NCI-H2171 (cell line): ENCODE measurements at places on chromosomes 16 and 17.
A peak's percentile ranks its signal among the peaks of the same experiment; 100 is the strongest.

- no peak for DNase-seq
Measured at GRCh38 chr17:71432378-71433315, 688.2 kb upstream of the SOX9 start.

- DNase-seq: no peak
Measured at GRCh38 chr17:33324736-33325135, 31.6 kb upstream of the ASIC2 start.

DNA sequence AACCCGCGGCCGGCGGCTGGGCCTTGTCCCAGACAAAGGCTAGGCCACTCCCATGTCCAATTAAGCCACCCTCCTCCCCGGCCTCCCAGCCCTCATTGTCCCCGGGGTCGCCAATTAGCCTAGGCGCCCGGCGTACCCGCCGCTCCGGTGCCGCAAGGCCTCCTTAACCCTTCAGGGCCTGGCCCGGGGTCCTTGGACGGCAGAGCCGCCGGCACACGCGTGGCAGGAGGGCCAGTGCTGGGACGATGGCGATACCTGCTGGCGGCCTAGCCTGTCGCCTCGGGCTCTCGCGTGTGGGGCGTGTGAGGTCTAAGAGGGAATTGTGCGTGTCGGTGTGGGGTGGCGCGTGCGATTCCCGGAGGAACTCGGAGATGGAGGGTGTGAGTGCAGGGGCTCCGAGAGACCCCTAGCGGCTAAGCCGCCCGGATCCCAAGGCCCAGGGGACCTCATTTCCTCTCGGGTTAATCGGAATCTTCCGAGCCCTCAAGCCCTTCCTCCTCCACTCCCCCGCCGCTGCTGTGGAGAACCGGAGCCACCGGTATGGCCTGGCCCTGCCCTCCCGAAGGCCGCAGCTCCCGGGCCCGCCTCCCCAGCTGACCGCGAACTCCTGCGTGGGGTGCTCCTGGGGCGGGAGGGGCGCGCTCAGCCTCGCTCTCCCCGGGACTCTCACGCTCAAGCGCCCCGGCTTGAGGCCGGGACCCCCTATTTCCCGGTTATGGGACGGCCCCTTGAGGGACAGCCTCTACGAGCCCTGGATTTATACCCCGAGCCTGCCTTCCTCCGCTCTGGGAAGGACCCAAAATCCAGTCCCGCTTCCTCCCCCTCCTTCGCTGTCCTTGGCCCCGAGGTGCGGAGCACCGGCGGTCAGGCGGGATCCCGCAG is 11.9 kb downstream of the TBX2 start:
- no peak for DNase-seq

GRCh38 chr17:49995055-49995738 is at the start of gene DLX3:
TSS of gene DLX3 (minus strand) at chr17:49995224. CDS start at chr17:49994998, 226 bp downstream.
- peak; percentile 88 for DNase-seq

DNA sequence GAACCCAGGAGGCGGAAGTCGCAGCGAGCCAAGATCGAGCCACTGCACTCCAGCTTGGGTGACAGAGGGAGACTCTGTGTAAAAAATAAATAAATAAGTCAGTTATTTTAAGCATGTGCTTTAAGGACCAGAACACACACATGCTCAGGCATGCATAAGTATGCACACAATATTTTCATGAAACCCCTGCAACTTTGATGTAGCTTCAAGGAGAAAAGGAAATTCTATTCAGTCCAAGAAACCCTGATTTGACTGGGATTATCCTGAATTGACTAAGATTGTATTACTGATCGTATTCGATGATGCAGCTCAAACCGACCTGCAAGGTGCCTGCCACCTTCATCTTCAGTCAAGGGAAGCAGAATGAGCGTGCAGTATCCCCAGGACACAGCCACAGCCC is 841 bp downstream of the TEKT5 start:
- DNase-seq: no peak
